ENCODE measurements at places on chromosomes 13 and 19.

GRCh38 chr19:31262725-31263191 is 86.5 kb downstream of the TSHZ3 start:
- no peak for DNase-seq

DNA sequence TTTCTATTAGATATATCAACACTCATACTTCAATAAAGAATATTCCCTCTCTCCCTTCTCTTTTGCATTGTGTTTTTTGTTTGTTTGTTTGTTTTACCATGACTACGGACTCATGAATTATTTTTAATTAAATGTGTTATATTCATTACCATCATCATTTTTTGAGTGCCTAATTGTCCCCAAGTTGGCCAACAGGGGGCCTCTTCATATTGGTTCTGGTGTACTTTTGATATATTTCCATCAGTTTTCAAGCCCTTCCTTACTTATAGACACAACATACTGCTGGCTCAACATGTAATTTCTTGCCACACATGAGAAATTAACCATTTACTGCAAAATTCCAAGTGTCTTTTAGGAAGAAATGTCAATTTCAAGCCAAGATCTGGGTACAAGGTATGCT is 54.5 kb upstream of the GPC6 start:
- DNase-seq = no peak

- no peak for DNase-seq
These were observed 145.0 kb downstream of the ABCC4 start for GRCh38 chr13:95156208-95156607.

- no peak for DNase-seq
These were observed 5.7 kb downstream of the NDFIP2 start for GRCh38 chr13:79486433-79487188.

GRCh38 chr13:34571716-34572115 is 370.4 kb upstream of the NBEA start:
- no peak for DNase-seq

DNA sequence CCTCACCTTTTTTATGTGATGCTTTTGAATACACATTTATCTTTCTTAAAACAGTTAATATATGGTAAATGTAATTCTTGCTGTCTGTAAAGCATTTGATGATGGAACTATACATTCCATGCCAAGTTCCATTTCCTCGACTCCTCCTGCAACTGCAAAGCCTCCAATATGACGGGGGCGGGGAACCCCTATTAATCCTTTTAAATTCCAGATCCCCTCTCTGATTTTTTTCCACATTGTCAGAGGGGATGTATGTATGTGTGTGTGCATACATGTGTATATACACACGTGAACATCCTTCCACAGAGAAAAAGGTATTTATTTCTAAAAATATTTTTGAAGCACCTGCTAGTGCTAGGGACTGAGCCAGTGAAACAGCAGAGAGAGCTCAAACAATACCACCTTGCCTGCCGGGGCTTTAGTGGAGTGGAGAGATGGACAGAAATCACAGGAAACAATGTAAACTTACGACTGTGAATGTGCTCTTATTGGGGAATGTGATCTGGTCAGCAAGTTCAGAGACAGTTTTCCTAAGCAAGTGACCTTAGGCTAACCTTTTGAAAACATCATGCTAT is 25.3 kb upstream of the MAB21L1 start:
- no peak for DNase-seq

DNA sequence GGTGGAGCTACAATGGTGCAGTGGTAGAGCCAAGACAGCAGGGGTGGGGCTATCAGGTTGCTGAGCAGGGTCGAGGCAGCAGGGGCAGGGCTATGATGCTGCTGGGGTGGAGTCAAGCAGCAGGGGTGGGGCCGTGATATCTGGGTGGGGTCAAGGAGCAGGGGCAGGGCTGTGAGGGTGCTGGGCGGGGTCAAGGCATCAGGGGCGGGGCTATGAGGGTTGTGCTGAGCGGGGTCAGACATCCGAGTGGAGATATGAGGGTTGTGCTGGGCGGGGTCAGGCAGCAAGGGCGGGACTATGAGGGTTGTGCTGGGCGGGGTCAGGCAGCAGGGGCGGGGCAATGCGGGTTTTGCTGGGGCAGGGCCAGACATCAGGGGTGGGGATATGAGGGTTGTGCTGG is 14.7 kb downstream of the HCN2 start:
- DNase-seq = no peak

- no peak for DNase-seq
These were observed 26.2 kb downstream of the GPR42 start for GRCh38 chr19:35397064-35397463.

DNA sequence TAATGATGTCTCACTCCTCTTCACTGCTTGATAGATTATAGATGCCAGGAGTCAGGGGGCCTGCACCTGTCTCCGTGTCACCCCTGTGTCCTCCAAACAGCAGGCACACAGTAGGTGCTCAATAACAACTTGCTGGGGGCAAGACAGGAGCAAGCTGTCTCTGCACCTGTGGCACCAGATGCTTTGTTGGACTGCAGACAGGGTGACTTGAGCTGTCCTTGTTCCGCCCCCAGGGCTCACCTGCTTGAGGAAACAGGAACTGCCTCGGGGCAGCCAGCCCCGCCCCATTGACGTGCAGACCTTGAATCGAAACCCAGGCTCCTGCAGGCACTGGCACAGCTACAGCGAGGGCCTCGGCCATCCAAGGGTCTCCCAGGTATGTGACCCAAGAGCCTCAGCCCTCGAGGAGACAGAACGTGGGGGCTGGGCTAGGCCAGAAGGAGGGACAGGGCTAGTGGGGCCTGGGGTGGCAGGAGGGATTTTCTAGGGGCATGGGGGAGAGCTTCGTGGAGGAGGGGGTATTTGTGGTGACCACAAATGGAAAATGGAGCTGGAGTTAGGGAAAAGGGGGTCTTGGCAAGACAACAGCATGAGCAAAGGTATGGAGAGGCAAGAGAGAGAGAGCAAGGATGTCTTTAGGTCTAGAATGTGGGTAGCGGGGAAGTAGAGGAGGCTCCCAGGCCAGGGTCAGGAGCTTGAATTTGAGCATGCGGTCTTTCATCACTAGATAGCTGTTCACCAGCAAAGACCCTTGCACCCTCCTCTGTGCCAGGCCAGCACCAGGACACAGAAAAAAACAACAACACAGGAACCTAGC is at the start of gene HSH2D:
HSH2D (plus strand) TSS at position 287 of the 817 bp plus-strand sequence. CDS start 5,066 bp downstream, outside the sequence.
- no peak for DNase-seq

DNA sequence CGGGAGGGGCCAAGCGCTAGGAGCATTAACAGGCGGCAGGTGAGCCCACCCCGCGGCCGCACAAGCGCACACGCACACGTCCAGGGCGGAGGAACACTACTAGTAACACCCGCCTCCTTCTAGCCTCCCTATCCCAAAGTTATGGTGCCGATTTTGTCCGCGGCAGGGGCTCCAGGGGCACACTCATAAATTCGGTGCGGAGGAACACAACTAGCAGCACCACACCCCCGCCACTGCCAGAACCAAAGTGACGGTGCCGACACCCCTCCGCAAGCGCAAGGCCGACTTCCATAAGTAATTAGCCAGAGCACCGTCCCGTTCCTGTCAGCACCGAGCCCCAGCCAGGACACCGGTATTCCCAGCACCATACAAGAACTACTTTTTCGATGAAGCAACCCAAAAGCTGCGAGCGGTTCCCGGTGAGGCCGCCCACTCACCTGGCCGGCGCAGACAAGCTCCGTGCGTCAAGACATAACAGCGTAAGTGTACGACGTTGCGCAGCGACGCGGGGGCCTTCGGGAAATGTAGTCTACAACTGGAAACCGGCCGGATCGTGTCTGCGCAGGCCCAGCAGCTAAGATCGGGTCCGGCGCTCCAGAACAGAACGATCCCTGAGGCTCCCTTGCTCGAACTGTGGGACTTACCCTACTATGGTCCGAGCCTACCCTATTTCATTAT is at the start of the genes ZNF540 and ZNF571:
ZNF540 (plus strand) TSS at position 573 of the 678 bp plus-strand sequence. CDS start 3,572 bp downstream, outside the sequence.
ZNF571 (minus strand) TSS at position 489 of the 678 bp plus-strand sequence. CDS start 8,116 bp downstream, outside the sequence.
- DNase-seq = peak; percentile 95

DNA sequence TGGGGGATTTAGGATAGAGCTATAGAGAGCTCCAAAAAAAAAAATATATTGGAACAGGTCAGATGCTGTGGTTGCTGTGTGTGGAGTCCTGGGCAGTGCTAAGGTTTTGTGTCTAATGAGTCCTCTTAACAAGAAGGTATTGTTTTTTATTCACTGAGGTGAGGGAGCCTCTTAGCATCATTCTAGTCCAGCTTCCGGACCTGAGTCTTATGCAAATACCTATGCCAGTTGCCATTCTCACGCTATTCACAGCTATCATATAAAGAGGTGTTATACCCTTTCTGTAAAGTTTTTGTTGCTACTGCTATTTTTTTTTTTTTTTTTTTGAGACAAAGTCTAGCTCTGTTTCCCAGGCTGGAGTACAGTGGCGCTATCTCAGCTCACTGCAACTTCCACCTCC is 1.4 kb downstream of the NLRP2 start:
- no peak for DNase-seq

GRCh38 chr19:36013280-36014011 is 567 bp downstream of the ALKBH6 start:
- no peak for DNase-seq

- no peak for DNase-seq
These were observed 79.7 kb downstream of the ESD start for GRCh38 chr13:46717275-46717674.

DNA sequence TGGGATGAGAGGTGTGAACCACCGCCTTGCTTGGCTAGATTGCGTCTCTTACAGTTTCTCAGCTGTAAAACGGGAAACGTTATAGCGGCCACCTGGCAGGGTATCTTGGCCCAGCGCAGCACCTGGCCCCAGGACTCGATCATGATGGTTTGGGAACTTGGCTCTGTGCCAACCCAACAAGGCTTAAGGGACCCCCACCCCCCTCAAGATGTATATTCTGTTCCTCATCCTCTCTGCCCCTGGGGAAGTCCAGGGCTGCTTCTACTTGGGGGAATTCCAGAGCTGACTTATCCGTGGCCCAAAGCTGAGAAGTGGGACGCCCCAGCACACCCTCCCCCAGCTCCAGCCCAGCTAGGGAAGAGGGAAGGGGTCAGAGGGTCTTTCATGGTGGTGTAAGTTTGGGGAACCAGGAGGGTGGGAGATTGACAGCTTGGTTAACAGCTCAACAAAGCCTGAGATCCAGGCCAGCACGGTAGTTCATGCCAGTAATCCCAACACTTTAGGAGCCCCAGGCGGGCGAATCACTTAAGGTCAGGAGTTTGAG is 695 bp downstream of the ICAM1 start:
- no peak for DNase-seq

GRCh38 chr13:88429862-88430261 is 758.7 kb downstream of the SLITRK5 start:
- no peak for DNase-seq

DNA sequence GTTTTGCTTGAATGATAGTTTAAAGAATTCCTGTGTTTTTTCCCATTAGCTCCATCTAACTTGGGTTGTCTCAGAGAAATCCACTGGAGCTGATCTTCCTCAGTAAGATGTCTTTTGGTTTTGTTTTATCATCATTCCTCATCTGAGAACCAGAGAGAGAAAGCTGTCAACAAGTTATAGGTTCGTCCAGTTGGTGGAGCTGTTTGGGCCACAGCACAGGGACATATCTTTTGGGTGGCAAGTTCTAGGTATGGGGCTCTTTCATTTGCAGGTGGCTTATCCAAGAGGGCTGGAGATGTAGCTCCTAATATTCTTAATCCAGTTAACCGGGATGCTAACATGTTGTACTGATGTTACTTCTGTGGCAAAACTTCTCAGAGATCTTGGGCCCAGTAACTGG is 174.2 kb downstream of the KCNRG start:
- no peak for DNase-seq

GRCh38 chr13:30339738-30340330 is 32.5 kb upstream of the KATNAL1 start:
- no peak for DNase-seq

GRCh38 chr19:55113570-55114039 is 3.8 kb downstream of the PPP1R12C start:
- peak; percentile 98 for DNase-seq

DNA sequence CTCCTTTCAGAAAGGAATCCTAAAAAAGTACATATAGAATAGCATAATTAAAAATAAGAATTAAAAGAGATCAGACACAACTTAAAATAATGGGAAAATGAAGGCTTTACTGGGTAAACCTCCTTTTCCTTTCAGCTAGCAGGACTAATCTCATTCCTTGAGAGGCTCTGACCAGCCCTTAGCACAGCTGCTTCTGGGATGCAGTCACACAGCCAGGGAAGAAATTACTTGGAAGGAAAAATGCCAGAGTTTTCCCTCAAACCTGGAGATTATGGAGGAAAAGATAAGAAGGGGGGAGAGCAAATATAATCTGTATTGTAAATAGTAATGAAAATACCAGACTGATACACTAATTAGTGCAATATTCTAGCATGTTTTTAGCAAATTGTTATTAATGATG is 91.8 kb downstream of the LRCH1 start:
- no peak for DNase-seq

DNA sequence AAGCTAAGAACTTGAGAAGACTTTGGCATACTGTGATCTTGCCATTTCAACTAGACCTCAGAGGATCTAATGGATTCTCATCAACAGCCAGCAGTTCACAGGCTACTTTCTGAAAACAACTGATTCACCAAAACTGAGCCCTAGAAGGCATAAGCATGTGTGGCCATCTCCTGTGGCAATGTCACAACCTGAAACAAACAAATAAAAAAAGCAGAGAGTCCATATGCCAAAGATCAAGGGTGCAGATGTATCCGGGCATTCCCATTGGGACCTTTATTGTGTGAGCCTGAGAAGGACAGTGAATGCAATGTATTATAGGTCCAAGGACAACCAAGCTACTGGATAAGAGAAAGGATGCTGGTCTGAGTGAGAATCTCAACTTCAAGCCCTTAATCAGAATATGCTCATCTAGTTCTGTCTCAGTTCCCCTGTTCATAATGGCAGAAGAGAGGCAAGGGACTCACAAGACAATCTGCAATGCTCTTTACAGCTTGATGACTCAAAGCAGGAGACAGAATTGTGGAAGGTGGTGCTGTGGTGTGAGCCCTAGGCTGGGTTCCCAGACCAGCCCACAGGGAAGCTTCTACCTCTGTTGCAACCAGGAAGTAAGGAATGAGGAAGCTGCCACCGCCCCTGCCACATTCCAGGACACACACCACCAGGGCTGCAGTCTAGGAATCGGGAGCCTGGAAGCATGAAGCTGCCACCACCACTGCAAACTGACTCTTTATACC is 133.7 kb downstream of the RAP2A start:
- DNase-seq = no peak

DNA sequence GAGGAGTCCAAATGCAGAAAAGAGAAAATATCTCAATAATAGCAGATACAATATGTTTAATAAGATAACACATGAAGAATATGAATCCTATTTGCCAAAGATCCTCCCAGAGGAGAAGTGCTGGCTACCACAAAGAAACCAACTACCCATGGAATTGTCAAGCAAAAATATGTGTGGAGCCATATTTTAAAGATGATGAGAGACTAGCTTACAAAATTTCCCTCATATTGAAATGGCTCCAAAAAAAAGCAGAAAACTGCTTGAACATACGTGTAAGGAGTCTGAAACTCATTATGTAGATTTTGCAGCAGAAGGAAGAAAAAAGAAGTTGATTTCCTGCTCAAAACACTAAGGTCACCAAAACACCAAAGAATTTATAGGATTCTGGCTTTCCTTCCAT is 94.2 kb downstream of the USP12 start:
- no peak for DNase-seq

DNA sequence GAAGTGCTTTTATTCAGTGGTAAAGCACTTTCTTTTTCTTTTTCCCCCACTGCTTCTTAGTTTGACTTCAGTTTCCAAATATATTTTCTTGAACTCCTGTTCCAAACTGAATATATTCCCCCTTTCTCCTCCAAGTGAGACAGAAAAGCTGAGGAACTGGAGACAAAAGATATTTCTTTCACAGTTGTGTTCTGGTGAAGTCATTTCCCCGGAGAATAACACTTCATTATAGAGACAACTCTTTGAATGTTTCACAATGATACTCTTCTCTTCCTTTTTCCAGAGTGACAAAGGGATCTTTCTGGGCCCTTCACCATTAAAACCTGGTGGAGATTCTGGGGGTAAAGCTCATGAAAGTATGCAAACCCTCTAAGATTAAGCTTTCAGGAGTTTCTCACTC is 860.8 kb upstream of the SLITRK5 start:
- no peak for DNase-seq

All from heart right ventricle (tissue), 16 donors.